ENCODE measurements at places on chromosomes 4 and X. TPM values are rescaled to one million over a fixed set of nuclear protein-coding genes. Genes with fewer than 3 reads are reported as not detected.

Gene TMEM47
- total RNA-seq = 70.8 TPM

Gene NDST4
- not detected for total RNA-seq

Gene LIN54
- total RNA-seq = 11.7 TPM

Gene FRMPD4
- total RNA-seq = 0.83 TPM

Gene CCDC149
- total RNA-seq = 25.5 TPM

Gene ARHGAP10
- 78.0 TPM for total RNA-seq

DNA sequence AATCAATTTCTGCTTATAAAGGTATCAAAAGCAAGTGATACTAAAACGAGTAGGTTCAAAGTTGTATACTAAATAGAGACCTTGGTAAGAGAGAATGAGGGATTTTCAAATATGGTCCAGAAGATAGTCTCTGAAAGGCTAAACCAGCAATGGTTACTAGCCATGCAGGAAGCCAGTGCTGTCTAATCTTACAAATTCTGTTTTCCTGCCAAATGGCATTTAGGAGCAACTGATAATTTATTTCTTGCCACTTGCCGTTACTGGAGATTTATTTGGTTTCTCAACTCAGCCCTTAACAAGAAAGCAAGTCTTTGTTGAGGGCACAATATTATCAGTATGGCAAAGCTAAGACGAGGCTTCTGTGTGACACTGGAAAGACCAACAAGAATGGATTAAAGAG, 47.2 kb downstream of the MAP7D3 start:
- DNase-seq = no peak

DNA sequence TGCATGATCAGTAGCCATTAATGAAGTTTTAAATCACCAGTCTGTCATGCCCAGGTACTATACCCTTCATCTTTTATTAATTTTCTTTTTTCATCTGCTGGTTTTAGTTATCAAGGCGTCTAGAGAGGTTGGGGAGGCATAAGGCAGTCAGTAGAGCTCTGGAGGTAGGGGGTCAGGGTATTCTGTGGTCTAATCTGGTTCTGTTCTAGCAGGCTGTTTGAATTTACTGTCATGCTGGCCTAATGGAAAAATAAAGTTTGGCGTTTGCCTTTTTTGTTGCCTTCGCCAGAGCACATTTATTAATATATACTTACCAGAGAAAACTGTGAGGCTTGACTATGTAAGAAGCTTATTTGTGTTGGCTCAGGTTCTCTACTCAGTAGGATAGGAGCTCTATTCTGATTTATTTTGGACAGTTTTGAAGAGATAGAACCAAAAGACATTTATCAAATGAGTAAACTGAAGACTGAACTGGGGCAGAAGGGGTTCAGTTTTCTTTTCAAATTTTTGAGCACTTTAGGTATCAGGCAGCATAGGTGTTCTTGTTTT, 46.9 kb downstream of the TMEM131L start:
- DNase-seq = no peak

GRCh38 chr4:99763635-99764101, 53.0 kb upstream of the DAPP1 start:
- DNase-seq = no peak

DNA sequence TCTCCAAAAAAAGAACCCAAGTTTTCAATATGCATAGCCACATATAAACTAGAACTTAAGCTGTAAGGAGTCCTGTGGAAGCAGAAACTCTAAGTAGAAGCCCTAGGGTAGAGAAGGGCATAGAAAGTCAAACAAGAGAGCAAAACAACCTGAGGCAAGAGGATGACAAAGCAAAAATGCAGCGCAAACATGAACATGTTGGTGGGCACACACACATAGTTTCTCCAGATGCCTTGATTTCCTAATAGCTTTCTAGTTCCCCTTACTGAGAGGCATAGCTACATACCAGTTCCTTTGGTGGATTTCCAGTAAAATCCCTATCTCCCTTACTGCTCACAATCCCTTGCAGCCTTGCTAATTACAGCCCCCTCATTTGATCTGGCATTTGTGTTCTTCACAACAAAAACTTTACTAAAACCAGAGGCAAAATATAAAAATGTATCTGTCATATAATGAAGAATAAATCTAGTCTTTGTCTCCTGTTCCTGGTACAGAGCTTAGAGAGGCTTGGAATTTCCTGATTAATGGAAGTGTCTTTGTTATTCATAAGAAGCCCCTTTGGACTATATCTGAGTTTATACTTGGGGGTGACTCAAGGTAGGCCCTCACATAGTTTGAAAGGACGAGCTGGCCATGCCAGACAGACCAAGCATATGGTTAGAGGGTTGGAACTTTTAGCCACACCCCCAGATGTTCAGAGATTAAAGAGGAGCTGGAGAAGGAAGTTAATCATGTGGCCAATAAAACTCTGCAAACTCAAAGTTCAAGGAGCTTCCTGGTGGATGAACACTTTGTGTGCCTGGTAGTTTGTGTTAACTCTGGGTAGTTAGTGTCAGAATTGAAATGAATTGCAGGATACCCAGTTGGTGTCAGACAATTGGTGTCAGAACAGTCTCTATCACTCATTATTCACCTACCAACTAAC, 52.7 kb upstream of the ZCCHC13 start:
- DNase-seq = no peak

- no peak for DNase-seq
These were observed 79.4 kb downstream of the FAM53A start for GRCh38 chr4:1604706-1605205.

GRCh38 chrX:149846789-149847188, 34.2 kb upstream of the MAGEA8 start:
- no peak for DNase-seq

DNA sequence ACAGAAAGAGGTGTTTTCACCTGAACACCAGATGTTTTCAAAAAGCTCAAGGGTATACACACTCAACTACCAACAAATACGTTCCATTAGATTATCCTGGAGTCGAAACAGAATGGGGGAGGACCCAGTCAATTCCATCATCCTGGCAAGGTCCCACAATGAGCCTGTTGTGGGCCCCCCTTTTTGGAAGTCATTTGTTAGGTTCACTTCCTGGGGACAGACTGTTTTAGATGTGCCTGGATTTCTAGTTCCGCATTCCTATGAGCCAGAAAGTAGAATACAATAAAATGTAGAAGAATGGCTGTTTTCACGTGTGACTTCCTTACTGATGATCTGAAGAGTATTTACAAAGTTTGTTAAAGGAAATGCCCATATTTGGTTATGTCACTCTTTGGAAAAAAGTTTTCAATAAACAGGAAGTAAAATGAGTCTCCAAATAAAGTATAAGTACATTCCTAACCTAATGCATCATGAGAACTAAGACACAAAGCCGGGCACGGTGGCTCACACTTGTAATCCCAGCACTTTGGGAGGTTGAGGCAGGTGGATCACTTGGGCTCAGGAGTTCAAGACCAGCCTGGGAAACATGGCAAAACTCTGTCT, 192.5 kb downstream of the MAML3 start:
- no peak for DNase-seq
